ENCODE measurements at places on chromosomes 7 and 10.

GRCh38 chr7:48421357-48421756, 250.1 kb downstream of the ABCA13 start:
- DNase-seq, result no peak

DNA sequence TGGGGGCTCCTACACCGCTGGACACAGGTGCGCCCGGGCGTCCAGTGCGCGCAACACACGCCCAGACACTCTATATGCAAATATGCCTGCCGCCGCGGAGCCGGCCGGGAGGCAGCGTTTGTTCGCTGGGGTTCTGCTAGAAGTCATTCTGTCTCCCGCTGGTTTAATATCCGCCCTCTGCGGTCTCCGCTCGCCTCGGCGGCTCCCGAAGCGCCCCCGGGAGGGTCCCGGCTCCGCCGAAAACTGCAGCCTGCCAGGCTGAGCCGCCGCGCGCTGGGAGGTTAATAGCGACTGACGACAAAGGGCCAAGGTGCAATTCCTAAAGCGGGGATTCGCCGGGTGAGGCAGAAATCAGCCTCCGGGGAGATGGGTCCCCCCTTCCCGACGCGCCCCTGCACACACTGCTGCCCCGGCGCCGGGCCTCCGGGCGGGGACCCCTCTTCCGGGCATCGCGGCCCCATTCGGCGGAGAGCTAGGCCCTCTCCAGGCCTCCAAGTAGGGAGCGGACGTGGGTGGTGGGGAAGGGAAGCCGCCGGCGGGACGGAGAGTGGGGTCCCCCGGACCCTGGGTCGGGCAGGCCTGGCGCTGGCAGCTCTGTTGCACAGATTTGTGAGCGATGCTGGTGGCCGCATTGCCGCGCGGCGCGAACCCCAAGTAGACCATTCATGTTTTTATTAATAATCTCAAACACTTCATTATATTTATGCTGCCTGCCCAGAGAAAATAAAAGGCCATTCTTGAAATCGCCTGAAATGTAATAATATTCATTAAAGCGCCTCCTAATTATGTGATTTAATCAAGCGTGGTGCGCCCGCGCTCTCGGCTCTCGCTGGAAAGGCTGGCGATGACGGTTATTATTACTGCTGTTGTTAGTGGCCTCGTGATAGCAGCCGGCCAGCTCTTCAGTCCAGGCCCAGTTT, 9.1 kb downstream of the EN2 start:
- DNase-seq, result no peak

DNA sequence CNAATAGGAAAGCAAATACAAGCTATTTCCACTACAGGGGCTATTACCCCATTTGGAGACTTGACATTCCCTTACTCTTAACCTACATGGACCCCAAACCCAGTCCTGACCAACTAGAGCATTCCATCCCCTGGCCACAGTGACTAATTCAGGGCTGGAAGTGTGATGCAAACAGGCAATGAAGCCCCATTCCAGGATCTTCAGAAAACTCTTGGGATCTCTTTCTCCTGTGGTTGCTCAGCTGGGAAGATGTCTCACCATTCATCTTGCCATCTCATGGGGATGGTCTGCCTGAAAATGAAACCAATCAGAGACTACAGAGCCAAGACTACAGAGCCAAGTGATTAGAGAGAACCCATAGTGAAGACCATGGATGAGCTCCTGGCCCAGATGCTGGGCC, 206.2 kb downstream of the ZNF365 start:
- no peak for DNase-seq

DNA sequence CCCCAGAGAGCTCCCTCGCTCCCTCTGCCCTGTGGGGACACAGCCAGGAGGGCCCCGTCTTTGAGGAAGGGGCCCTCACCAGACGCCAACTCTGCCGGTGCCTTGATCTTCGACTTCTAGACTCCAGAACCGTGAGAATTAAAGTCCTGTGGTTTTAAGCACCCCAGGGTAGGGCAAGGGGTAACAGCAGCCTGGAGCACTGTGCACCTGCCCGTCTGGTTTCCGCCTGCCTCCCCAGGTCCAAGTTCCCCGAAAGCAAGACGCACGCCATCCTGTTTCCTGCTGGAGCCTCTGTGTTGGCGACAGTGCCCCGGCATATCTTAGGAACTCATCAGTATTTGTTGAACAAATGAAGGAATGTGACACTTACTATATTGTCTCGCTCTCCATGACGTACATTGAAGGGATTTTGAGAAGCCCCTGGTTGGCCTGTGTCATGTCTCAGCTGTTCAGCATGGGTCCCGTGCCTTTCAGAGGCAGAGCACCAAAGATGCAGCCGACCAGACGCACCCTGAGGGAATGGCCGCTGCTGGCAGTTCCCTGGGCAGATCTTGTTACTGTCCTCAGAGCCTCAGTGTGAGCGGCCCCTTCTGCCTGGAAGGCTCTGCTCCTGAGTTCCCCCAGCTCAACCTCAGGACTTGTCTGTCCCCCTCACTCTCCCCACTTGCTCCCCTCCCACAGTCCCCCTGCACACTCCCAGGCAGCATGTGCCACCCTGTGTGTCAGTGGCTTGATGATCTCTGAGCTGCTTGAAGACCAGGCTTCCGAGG, 226.2 kb downstream of the TCERG1L start:
- DNase-seq, result no peak

DNA sequence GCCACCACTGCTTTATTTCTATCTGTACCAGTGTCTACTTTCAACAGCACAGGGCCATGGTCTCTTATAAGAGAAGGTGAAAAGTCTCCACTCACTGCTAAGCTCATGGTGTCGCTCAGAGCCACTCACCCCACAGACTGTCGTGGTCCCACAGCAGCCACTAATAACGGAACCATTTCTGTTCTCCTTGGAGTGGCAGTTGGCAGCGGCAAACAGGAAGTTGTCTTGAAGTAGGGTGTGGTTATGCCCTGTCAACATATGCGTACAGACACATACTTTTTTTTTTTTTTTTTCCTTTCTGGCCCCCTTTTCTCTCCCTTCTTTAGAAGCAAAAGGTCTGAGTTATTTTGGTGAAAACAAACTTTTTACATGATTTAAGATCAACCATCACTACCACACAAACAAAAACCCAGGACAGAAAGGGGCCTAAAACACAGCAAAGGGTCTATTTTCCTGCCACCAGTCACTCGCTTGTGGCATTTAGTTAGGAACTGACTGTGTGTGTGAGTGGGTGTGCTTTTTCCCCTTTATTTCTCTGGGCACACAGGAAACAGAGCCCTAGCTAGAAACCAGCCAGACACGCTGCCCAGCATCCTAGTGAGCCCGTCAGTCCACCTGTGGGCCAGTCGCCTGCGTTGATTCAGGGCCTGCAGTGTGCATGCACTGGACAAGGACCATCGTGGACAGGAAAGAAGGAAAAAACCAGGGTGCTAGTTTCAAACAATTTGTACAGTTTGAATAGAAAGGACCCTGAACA, 96.7 kb upstream of the EFCAB10 start:
- DNase-seq, result no peak

DNA sequence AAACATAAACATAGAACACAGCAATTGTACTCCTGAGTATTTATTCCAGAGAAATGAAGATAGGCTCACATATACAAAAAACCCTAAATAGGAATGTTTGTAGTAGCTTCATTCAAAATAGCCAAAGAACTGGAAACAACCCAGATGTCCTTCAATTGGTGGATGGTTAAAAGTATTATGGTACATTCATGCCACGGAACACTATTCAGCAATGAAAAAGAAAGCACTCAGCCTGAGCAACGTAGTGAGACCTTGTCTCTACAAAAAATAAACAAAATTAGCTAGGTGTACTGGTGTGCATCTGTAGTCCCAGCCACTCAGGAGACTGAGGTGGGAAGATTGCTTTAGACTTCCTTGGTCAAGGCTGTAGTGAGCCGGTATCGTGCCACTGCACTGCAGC, 94.4 kb downstream of the RAPGEF5 start:
- no peak for DNase-seq

DNA sequence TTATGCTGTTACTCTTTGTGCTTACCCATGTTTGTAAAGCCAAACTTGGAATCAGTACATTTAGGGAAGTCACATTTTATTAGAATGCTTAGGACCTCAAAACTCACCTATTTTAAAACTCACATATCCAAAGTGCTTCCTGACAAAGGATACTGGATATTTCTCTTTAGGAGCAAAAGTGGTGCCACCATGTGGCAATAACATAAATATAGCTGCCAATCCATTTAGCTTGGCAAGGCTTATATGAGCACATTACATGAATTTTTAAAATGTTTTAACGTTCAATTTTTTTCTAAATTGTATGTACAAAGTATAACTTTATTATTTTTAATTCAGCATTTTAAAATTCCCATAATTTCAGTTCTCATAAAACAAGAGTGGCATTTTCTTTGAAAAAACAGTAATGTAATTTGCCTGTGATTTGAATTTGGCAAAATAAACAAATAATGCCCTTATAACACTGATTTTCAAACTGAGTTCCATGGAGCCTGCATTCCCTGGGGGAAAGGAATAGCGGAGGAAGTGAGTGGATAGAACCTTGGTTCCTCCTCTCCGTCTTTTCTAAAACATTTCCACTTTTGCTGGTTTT, 75.4 kb downstream of the HDAC9 start:
- peak; percentile 28 for DNase-seq

GRCh38 chr7:140333223-140333622, 65.1 kb downstream of the SLC37A3 start:
- DNase-seq, result no peak

- DNase-seq, result no peak
These were observed 113.8 kb downstream of the PLXNA4 start for GRCh38 chr7:132462478-132462877.

GRCh38 chr10:76202777-76203176, 771.4 kb downstream of the LRMDA start:
- DNase-seq, result no peak
